GM12865 (cell line): ENCODE measurements at places on chromosomes 2 and 18.
A peak's percentile ranks its signal among the peaks of the same experiment; 100 is the strongest.

DNA sequence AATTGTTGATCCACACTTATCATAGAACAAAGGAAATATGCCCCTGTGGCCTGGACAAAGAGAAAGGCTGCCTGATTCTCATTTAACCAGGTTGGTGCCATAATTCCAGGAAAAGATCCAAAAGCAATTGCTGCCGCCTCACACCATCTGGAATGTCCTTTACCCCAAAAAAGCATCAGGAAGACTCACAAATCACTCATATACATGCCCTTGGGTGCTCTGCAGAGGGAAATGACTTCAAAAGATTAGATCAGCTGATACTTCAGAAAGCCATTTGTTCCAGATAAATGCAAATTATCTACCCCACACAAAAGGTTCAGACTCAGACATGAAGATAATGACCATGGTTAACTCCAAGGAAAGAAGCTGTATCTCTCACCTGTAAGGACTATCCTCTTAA is 285.8 kb downstream of the C1D start:
- DNase-seq, result no peak

- DNase-seq, result no peak
These were observed 59.9 kb downstream of the INSIG2 start for GRCh38 chr2:118148133-118148532.

DNA sequence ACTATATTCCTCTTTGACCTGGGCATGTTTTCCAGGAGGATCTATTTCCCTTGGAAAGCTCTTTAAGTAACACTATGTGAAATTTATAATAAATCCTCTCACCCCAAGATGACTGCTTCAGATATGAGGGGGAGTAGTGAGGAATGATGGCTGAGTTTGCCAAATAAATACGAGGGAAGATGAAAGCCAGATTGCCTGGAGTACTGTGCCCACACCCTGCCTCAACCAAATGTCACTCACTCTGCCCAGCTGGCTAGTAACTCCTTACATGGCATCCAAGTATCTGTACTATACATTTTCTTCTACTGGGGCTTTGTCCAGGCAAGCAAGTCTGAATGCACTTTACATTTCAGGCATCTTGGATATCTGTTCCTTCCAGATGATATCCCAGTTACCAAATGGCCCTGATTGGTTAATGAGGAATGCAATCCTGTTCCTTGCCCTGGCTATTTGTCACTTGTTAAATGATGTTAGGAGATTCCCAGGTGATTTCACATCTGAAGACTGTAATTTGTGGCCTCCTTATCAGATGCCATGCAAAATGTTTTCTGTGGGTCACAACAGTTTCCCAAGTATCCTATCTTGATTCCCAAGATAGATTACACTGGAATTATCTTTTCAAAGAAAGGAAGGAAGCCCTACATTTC is 191.8 kb downstream of the IKZF2 start:
- no peak for DNase-seq

DNA sequence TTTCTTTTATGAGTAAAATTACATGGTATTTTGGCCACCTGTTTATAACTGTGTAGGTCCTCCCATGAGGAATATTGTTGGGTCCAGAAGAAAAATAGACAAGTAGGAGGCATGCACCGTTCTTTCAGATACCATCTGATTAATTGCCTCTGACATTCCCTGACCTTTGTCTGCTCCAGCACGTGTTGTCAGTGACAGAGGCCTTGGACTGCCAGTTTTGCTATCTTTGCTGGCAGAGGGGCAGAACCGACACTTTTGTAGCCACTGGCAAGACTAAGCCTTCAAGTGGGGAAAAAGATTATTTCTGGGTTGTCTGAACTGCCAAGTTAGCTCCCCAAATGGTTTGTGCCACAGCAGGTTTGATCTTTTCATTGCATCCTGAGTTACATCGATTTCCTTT is 276.9 kb downstream of the CAMKMT start:
- DNase-seq, result no peak

DNA sequence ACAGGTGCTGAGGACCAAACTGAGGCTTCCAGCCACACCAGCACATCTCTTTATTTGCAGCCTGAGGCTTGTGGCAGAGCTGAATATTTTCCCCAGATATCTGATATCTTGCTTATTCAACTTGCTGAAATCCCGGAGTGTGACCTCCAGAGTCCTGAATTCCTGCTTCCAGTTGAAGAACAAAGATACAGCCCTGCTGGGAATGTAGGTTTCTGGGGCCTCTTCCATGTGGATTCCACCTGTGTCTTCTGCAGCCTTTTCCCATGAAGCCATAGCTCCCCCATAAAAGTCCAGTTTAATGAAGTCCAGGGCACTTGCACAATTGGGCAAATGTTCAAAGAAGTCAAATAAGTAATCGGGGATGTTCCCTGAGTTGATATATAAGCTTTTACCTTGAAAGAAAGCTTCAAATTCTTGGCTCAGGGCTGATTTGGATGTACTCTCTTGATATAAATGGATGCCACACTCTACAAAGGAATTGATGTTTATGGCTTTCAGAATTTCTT is 14.9 kb downstream of the NLRC4 start:
- DNase-seq, result no peak

DNA sequence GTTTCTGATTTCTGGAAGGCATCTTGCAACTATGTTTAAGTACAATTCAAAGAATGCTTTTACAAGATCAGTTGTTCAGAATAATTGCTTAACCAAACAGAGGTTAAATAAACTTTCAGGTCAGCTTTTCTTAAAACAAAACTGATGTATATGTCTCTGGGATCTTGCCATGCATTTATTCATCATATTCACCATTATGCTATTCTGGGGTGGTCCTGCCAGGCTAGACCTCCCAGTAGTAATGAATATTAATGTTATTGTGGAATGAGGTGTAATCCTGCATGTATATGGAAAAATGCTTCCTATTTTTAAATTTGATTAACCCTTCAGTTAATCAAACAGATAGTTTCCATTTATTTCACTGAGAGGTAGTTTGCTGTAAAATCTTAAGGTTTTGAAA is 129.3 kb upstream of the RGPD4 start:
- DNase-seq, result no peak

GRCh38 chr18:13597068-13597467 is 129.3 kb downstream of the FAM210A start:
- no peak for DNase-seq

- DNase-seq, result no peak
These were observed 32.0 kb downstream of the MGAT4A start for GRCh38 chr2:98698896-98699295.

- no peak for DNase-seq
These were observed 63.6 kb upstream of the SIX2 start for GRCh38 chr2:45072862-45073237.

DNA sequence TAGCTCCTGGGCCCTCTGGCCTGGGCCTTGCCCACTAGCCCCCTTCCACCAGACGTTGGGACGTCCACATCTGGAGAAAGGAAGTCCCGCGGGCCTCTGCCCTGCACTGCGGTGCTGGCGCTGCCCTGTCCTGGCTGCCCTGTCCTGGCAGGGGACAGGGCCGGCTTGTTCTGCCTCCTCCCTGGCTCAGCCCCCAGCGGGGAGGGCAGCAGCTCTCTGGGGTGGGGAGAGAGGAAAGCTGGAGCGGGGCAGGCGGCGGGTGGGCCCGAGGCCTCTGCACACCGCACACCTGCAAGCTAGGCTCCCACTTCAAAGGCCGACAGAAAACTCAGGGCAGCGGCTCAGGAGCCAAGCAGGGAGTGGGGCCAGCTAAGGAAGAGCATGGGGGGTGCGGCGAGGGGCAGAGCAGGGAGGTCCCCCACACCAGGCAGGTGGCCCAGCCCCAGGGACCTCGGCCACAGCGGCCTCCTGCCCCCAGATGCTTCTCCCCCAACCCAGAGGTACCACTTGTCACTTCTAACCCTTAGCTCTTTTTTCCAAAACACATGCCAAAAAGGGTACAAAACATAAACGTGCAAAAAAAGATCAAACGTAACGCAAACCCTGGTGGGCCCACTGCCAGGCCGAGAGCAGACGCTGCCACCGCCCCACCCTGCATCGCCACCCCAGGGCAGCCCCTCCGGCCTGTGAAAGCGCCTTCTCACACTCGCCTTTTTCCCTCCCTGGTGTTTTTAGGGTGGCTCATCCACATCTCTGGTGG is 13.5 kb downstream of the SNED1 start:
- DNase-seq, result no peak

GRCh38 chr18:28716338-28716737 is 539.4 kb upstream of the CDH2 start:
- DNase-seq, result no peak

DNA sequence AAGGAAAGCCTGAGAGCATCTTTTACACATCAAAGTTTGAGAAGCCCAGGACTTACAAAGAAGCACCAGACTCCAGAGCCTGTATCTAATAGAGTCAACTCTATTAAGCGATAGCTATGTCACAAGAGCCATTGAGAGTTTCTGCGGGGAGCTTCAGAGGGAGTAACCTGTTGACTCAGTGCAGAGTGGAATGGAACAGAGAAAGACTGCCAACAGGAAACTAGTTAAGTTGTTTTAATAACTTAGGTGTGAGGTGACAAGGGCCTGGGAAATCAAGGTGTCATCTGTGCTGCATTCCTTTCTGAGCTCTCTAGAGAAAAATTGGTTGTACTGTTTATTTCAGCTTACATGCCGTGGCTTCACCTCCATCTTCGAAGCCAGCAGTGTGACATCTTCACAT is 513.8 kb upstream of the POU3F3 start:
- no peak for DNase-seq

DNA sequence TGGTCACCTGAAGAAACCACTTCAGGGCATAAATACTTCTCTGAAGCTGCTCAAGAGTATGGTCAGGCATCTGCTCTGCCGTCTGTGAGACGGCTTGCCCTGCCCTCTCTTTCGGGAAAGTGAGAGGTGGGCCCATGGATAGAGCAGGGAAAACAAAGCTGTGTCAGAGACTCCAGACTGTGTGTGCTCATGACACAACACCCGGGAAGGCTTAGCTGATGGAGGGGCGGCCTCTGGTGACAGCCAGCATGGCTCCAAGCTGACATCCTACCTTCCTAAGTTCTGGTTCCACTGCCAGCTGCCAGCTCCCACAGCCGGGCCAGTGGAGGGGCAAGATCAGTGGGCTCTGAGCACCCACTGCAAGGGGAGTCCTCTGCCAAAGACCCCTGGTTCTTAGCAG is 215.3 kb downstream of the ANKRD30B start:
- no peak for DNase-seq

DNA sequence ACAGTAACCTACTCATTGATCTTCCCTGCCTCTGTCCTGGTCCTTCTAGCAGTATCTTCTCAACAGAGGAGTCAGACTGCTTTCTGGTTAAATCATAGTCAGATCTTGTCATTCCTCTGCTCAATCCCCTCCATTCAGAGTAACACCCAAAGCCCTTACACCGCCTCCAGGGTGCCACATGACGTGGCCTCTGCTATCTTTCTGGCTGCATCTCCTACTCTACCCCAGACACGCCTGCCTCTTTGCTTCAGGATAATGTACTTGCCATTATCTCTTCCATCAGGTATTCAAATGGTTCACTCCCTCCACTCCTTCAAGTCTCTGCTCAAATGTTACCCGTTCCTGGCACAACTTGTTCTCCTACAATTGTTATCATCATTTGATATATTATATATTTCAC is 36.3 kb upstream of the ACVR2A start:
- DNase-seq, result no peak

- DNase-seq, result no peak
These were observed 23.2 kb upstream of the TACR1 start for GRCh38 chr2:75222527-75222926.

- no peak for DNase-seq
These were observed 15.4 kb upstream of the PMAIP1 start for GRCh38 chr18:59884351-59884750.

- peak; percentile 36 for DNase-seq
These were observed at the start of gene SERPINE2 for GRCh38 chr2:224039080-224039769. SERPINE2 (minus strand) TSS chr2:224039286; CDS start chr2:224001900, 37,386 bp downstream.

DNA sequence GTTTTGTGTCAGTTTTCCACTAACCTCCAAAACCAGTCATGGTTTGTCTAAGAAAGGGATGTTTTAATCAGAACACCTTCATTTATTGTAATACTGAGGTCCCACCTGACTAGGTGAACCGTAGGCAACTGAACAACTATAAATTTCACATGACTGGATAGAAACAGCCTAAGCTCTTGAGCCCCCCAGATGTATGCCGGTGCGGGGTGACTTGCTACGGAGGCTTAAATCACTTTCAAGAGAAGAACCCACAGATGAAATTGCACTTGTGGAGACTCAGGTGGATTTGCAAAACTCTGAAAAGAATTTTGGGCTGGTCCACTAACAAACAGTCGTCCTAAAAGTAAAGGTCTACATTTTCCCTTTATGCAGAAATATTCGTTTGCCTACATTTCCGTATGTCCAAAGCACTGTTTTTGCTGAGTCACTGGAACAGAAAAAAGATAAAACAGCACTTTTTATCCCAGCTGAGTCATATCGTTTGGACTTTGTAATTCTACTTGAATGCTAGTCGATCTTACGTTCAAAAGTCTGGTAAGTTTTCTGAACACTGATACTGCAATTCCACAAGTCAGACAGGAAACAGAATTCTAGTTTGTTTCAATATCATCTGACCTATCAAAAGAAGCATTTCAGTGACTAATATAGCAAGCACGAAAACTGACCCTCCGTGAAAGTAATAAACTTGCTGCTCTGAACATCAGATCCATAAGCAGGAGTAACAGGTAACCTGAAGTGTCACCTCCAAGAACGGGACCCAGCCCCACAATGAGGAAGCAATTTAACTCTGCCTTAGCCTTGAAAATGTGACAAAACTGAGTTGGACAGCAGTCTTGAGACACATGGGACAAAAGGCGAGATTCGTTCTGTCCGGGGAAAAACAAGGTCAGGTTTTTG is 18.1 kb downstream of the ZNF516 start:
- peak; percentile 75 for DNase-seq

- DNase-seq, result peak; percentile 2
These were observed 69.3 kb upstream of the MEX3C start for GRCh38 chr18:51266773-51267172.

DNA sequence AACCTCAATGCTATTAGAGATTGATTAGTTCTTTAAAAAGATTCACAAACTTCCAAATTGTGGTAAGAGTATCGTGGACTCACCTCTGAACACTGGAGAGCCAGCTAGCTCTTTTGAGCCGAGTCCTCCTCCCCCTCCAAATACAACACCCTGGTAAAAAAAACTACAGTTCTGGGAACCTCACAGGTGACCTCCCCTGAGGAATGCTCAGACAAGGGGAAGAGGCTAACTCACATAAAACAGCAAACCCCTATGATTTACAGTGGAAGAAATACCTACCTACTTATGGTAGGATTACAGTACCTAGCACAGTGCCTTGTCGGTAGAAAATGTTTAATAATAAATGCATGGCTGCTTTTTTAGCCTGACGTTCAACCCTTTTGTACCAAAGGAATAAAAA is 8.4 kb downstream of the ZNF24 start:
- DNase-seq, result no peak

GRCh38 chr2:8276026-8276425 is 405.8 kb upstream of the ID2 start:
- no peak for DNase-seq
